ENCODE measurements at places on chromosomes 4 and X.
A peak's percentile ranks its signal among the peaks of the same experiment; 100 is the strongest.

GRCh38 chr4:185127021-185127925 is 15.8 kb upstream of the SLC25A4 start:
- DNase-seq: no peak

DNA sequence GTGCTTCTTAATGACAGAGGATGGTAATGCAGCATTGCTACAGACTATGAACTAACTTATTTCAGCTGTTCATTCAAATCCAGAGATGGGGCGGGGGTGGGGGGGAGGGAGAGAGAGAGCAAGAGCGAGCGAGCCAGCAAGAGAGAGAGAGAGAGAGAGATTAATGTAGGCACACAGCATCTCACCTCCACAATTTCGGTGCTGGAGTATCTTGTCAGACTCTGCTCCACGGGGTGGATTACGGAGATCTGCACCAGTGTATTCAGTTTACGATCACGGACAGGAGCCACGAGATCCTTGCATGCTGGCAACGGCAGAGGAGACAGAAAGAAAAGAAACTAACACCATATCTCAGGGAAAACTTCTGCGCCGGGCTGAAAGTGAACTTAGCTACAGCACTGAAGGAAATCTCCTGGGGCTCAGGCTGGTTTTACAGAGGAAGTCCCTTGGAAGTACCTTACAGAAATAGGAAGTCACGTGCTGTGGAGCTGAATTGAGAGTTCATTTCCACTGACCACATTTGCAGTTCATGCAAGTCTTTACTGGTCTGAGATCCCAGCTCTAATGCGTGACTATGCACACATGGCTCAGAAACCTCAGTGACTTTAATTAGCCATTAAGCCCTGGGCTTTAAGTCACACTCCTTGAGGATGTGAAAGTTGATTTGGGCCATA is 440.9 kb downstream of the INPP4B start:
- DNase-seq: peak; percentile 25

DNA sequence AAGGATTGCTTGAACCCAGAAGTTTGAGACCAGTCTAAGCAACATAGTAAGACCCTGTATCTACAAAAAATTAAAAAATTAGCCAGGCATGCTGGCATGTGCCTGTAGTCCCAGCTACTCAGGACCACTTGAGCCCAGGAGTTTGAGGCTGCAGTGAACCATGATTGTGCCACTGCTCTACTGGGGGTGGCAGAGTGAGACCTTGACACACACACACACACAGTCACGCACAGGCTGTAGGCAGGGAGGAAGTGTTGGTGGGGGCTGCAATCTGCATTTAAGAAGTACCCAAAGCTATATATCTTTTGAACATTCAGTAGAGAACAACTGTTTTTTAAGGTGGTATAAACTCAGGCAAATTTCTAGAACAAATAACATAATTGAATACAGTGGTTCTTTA is 7.2 kb downstream of the SCRG1 start:
- no peak for DNase-seq

- no peak for DNase-seq
These were observed 81.3 kb downstream of the HMGN5 start for GRCh38 chrX:81120258-81120935.

DNA sequence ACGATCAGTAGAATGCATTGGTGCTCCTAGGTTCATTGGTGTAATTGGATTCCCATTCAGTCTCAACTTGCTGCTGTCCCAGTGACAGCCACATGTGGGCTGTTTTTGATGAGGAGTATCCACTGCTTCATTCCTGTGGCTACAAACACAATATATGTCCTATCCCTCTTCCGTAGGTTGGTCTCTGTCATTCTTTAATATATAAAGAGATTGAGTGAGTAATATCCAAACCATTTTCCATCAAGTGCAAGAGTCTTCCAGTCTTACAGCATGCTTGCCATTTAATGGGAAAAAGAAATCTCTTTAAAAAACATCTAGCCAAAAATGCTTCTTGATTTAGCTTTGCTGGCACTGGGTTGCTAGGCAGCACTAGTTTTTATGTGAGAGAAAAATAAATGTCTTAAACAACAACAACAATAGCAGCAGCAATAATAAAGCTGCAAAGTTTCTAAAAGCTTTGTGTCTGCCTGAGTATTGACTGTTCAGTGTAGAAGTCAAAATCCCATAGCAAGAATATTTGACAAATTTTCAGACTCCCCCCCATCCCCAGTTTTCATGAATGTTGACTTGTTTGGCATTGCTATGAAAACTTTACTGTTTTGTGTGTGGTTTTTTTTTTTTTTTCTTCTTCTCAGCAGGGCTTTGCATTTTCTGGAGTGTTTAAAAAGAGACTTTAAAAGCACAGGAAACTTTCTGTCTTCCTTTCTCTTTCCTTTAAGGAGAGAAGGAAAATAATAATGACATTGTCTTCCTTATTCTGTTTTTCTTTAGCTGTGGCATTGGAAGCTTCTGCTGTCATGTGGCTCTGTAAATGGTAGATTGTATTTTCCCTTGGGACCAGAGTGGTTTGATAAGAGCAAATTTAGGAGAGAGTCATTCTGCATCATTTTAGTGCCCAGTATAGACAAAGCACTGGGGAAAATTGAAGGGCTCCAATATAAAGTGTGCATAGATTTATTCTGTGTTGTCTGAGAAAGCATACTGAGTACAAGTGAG is 244.3 kb downstream of the ARHGAP10 start:
- DNase-seq: no peak

DNA sequence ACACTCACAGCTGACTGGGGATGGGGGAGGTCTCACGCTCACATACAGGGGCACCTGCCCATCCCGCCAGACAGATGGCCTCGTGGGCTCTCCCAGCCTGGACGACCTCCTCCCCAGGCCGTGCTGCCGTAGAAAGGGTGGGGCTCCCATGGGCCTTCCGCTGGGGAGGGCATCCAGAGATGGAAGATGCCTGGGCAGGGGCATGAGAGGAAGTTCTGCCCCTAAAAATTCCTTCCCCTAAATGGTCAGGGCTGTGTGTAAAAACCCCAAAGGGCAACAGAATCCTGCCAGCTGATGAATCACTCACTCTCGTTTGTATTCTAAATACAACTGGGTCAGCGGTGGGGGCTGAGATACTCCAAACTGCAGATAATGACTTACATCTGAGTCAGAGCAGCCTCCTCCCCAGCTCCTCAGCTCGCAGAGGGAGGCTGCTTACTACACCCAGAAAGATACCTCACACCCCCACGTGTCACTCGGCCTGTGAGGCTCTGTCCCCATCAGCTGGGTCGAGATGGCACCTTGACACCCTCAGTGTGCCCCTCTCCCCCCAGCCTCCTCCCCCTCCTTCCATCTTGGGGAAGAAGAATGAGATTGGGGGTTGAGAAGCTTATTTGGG is 10.1 kb downstream of the WDR1 start:
- DNase-seq: peak; percentile 68

DNA sequence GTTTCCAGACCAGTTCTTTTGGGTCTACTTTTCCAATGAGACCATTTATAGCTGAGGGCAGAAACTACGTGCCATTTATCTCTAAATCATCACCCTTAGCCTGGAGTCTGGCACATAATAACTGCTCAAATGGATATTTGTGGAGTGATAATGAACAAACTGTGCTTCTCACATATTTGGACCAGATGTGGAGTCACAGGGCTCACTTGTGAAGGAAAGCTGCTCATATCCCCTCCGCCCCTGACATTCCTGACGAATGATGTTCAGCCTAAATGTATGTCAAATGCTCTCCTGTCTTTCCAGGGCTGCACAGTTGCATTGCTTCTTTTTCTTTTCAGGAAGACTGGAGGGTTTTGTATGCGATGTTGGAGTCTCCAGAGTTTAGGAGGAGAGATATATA is 110.1 kb downstream of the GBA3 start:
- DNase-seq: no peak

GRCh38 chr4:3122081-3122563 is 47.6 kb downstream of the HTT start:
- no peak for DNase-seq

DNA sequence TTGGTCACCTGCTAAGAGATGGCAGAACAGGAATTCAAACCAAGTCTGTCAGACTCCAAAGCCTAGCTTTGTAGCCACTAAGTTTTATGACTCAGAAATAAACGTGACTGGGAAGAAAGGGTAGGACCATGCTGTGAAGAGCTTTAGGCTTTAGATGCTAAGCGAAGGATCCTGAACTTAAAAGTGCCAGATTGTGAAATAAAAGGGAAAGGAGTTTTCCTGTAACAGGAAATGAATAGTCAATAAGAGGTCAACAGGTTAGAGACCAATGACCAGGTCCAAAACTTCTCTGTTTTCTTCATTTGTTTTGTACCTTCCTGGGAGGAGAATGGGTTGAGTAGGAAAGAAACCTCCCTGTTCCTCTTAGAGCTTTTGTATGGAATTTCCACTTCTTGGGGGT is 98.8 kb upstream of the EOLA2 start:
- no peak for DNase-seq

DNA sequence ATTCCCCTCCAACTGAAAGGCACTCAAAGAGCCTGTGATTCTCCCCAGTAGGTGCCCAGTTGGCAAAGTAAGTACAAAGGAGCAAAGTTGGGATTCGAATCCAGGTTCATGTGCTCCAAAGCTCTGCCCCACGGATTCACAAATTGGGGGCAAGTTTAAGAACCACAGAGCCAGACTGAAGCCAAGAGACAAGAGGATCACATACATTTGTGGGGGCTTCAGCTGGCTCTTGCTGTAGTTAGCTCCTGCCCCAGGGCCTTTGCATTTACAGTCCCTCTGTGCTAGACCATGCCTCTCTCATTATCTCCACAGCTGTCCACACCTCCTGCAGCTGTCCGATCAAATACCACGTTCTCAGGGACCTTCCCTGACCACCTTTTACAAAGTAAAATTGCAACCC is 18.8 kb downstream of the PNMA6F start:
- DNase-seq: no peak

GRCh38 chr4:16659694-16660093 is 238.8 kb downstream of the LDB2 start:
- DNase-seq: no peak

- DNase-seq: no peak
These were observed 872.5 kb upstream of the SLIT2 start for GRCh38 chr4:19379191-19379708.
